Inflammatory macrophage (primary cell): ENCODE measurements at places on chromosomes 5 and 9.

GRCh38 chr5:154038261-154038706, 426 bp downstream of the FAM114A2 start:
- DNase-seq: peak; percentile 50

GRCh38 chr5:80299601-80300000, 20.2 kb upstream of the SPZ1 start:
- no peak for DNase-seq

GRCh38 chr5:39484673-39485072, 59.9 kb upstream of the DAB2 start:
- no peak for DNase-seq

- DNase-seq: no peak
These were observed 150.2 kb downstream of the SGCD start for GRCh38 chr5:156477196-156477595.
